Esophagus mucosa (tissue), 1 donor: ENCODE measurements at places on chromosomes 4 and X. TPM values are rescaled to one million over a fixed set of nuclear protein-coding genes. Genes with fewer than 3 reads are reported as not detected.

Gene EIF2S3
- 142 TPM for total RNA-seq

DNA sequence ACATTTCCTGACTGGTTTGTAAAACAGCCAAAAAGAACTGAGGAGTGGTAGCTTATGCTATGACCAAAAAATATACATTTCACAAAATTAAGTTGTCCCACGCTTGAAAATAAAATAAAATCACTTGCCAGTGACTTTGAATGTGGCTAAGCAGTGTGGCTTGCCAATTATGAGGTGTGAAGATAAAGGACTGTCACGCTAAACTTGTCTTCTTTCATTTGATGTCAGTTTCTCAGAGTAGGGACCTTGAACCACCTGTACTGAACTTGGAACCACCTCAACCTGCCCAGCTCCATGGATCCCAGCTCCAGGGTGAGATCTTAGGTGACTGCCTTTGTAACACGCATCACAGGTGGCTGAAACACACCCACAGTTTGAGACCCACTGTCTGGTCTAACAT is 113.7 kb upstream of the TBL1X start:
- no peak for ATAC-seq

Gene GASK1B
- 3.5 TPM for total RNA-seq

GRCh38 chr4:57640391-57641100 is 530.4 kb upstream of the IGFBP7 start:
- no peak for ATAC-seq

DNA sequence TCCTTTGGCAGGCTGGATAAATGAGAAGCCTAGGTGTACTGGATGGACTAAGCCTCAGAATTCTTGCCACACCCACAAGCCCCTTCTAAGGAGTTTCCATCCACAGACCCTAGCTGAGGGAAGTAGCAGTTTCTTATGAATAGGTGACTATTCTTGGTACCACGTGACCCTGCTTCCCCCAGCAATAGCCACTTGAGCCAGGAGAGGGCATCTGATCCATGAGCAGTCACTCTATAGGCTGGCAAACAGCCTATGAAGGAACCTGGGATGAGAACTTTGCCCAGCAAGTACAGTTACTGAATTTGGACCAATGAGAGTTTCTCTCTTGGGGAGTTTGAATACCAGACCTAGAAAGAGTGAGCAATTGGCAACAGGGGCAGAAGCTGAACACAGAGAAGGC is 84.0 kb downstream of the RTL9 start:
- ATAC-seq, result peak; percentile 60

DNA sequence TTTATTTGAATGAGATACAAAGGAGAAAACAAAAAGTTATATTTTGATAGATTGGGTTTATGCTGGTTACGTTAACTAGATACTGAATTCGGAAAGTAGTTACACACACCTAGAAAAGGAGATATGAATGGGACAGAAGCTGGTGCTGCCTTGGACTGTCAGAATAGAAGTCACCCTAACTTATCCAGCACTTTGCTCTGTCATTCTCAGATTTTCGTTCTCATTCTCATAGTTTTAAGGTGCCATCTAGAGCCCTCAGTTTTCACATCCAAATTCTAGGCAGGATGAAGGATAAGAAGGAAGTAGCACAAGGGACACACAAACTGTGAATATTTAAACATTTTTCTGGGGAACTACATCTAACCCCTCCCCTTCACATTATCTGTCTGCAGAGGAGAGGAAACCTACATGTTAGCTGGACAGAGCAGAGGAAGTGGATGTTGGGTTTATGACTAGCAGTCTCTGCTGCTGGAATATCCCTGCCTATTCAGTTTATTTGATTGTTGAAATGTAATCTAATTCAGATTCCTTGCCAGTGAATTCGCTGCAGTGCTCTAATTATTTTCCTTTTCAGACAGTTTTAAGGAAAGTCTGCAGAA is 521.9 kb downstream of the FAT4 start:
- ATAC-seq, result no peak
